Subcutaneous adipose tissue (tissue), 4 donors: ENCODE measurements at places on chromosomes 1 and 21. TPM values are rescaled to one million over a fixed set of nuclear protein-coding genes. Genes with fewer than 3 reads are reported as not detected.

Gene NBPF10
- total RNA-seq: 5.1 TPM

Gene BRINP3
- total RNA-seq: not detected

Gene TNFSF4
- 1.5 TPM for total RNA-seq

Gene NID1
- total RNA-seq: 391 TPM

Gene S100A13
- total RNA-seq: 142 TPM

Gene TSTD1
- total RNA-seq: 52.0 TPM

Gene CHIA
- 3.6 TPM for total RNA-seq

Gene EEIG2
- total RNA-seq: 22.3 TPM

Gene KAZN
- 12.1 TPM for total RNA-seq

Gene CLDN8
- not detected for total RNA-seq

Gene CGN
- 0.44 TPM for total RNA-seq

Gene GFI1
- total RNA-seq: 0.44 TPM

Gene CELA3B
- not detected for total RNA-seq

Gene AADACL3
- 0.19 TPM for total RNA-seq

Gene PLA2G2C
- not detected for total RNA-seq

Gene SPATA6
- 18.3 TPM for total RNA-seq

Gene HEYL
- total RNA-seq: 7.7 TPM

Gene SGIP1
- total RNA-seq: 15.1 TPM

Gene DVL1
- 35.2 TPM for total RNA-seq

Gene PLK3
- total RNA-seq: 13.9 TPM

Gene NTMT2
- total RNA-seq: not detected

Gene PALMD
- 250 TPM for total RNA-seq

Gene CDA
- total RNA-seq: 0.68 TPM

Gene CELSR2
- 1.5 TPM for total RNA-seq

Gene HPDL
- 0.22 TPM for total RNA-seq

Gene PLEKHA6
- 1.5 TPM for total RNA-seq

Gene SV2A
- total RNA-seq: 0.19 TPM

Gene HJV
- total RNA-seq: not detected

Gene KDF1
- not detected for total RNA-seq

Gene ARTN
- not detected for total RNA-seq

Gene LCE2A
- total RNA-seq: not detected

Gene DAB1
- total RNA-seq: 0.98 TPM

Gene LENEP
- total RNA-seq: not detected

Gene ACTN2
- total RNA-seq: 1.7 TPM

Gene ODF2L
- 42.7 TPM for total RNA-seq

Gene PYHIN1
- 4.7 TPM for total RNA-seq

Gene CYP4B1
- total RNA-seq: 340 TPM

Gene TRIM46
- 0.51 TPM for total RNA-seq

Gene ACTA1
- total RNA-seq: not detected

Gene FOXD2
- total RNA-seq: 0.17 TPM

Gene LCE1C
- total RNA-seq: not detected

Gene AK5
- not detected for total RNA-seq

Gene GBP2
- total RNA-seq: 124 TPM

Gene PPM1J
- 0.51 TPM for total RNA-seq

Gene MMP23B
- total RNA-seq: 9.2 TPM

Gene OXCT2
- not detected for total RNA-seq

Gene SWT1
- total RNA-seq: 12.6 TPM

Gene AKR7A3
- not detected for total RNA-seq

Gene ZMYND12
- total RNA-seq: 3.7 TPM

Gene HSD3B1
- total RNA-seq: not detected

Gene CELA2A
- total RNA-seq: not detected

Gene MROH7
- 1.6 TPM for total RNA-seq
